ENCODE measurements at places on chromosomes 1 and 21. TPM values are rescaled to one million over a fixed set of nuclear protein-coding genes. Genes with fewer than 3 reads are reported as not detected.
A peak's percentile ranks its signal among the peaks of the same experiment; 100 is the strongest.

The OR2L3 gene
- not detected for total RNA-seq

The RGS4 gene
- total RNA-seq, result 1.5 TPM

DNA sequence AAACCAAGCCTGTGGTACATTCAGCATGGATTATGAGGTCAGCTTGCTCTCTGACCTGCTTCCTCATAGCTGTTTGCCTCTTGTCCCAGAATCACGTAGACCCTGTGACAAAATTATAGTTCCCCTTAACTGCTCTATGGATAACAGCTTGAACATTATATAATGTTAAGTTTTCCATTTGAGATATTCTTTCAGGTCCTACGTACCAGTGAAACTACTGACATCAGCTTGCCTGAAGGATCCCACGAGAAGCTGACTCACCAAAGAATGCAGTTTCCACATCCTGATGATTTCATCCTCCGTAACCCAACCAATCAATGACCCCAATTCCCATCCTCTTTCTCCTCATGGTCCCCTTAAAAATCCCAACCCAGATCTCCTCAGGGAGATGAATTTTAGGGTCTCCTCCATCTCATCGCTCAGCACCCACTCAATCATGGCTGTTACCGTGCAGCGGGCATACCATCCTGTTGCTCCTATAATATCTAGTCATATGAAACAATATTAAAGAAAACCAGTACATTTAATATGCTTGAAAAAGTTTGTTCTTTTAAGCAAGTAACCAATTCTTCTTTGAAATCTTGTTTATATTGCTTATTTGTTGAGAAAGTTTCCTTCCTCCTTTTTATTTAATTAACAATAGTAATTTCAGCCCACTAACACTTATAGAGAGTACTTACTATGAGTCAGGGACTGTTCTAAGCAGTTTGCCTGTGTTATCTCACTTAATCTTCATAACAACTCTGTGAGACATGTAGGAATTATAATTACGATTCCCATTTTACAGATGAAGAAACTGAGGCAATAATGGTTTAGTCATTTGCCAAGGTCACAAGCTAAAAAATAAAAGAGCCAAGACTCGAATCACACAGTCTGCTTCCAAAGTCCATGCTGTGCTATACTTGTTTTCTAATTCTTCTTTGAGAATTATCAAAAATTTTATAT is 27.4 kb downstream of the CHML start:
- no peak for DNase-seq

- DNase-seq, result no peak
Observed at GRCh38 chr1:182978151-182978853, 25.3 kb upstream of the SHCBP1L start.

GRCh38 chr1:12180315-12180714 is 13.5 kb downstream of the TNFRSF1B start:
- DNase-seq, result peak; percentile 47

- no peak for DNase-seq
Observed at GRCh38 chr1:175317309-175317708, 124.7 kb upstream of the KIAA0040 start.

GRCh38 chr21:38269576-38269936 is 12.8 kb downstream of the KCNJ15 start:
- no peak for DNase-seq
